ENCODE measurements at places on chromosomes 13 and 19.

- no peak for DNase-seq
These were observed 99.2 kb downstream of the GADD45B start for GRCh38 chr19:2574971-2575630.

- no peak for DNase-seq
These were observed 333.1 kb downstream of the GPC6 start for GRCh38 chr13:93559718-93560117.

- no peak for DNase-seq
These were observed 3.3 kb downstream of the ICAM5 start for GRCh38 chr19:10292789-10293636.

GRCh38 chr19:49973987-49974386 is 13.0 kb upstream of the SIGLEC11 start:
- no peak for DNase-seq

- no peak for DNase-seq
These were observed 338.3 kb downstream of the POU4F1 start for GRCh38 chr13:78265098-78265497.

DNA sequence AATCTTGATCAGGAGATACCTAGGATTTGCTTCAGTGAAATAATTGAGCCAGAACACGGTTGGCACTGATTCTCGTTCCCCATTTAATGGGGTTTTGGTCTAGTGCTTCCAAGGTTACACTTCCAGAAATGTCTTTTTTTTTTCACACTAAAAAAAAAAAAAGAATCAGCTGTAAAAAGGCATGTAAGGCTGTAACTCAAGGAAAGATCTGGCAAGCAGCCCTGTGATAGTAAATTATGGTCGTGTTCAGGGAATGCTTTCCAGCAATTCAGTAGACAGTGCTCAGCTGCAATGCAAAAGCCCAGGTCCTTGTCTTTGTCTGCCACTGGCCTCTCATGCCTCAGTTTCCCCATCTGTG is 27.2 kb upstream of the NDUFS7 start:
- DNase-seq: no peak

DNA sequence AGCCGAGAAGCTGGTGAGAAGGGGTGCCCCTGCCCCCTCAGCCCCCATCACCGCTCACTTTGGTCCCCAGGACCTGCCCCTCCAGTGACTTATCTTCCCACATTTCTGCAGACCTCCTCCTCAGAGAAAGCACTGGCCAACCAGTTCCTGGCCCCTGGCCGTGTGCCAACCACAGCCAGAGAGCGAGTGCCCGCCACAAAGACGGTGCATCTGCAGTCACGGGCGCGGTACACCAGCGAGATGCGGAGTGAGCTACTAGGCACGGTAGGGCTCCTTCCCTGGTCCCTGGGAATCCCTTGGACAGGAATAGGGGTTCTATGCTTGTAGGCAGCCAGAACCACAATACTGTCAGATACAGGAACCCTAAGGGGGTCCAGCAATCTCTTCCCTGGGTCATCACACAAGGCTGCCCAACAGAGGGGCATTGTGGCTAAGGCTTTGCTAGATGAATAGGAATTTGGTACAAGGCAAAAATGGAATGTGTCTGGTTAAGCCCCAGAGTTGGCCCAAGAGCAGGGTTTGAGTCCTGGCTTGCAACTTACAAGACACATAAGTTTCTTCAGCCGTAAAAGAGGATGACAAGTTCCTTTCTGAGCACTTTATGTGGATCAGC is 1.0 kb downstream of the USE1 start:
- no peak for DNase-seq

GRCh38 chr13:29577136-29578051 is 18.1 kb downstream of the SLC7A1 start:
- DNase-seq: peak; percentile 88

DNA sequence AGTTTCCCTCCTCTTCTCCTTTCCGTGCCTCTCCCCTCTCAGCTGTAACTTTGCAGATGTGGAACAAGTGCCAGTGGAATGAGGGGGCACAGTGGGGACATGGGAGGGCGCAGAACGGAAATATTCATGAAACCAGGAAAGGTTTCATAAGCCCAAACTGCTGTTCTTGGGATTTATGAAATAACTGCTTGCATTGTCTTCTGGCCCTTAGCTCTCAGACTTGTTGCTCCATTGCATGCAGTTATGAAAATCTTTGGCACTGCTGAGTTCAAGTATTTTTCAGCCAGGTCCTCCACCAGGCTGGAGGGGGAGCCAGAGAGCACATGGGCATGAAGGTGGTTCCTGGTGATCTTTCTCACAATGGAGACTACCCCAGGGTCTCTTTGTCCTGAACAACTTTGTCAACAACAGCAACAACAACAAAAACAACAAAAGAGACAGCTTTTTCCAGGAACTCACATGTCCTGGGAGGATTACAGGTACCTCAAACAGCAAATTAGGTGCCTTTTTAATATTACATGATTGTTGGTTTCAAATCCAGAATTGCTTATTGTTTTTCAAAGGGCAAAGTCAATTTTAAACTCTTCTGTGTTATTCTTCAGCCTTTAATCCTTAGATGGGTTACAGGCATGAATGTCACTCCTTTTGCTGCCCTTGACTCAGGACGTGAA is 1.5 kb downstream of the RGCC start:
- no peak for DNase-seq

DNA sequence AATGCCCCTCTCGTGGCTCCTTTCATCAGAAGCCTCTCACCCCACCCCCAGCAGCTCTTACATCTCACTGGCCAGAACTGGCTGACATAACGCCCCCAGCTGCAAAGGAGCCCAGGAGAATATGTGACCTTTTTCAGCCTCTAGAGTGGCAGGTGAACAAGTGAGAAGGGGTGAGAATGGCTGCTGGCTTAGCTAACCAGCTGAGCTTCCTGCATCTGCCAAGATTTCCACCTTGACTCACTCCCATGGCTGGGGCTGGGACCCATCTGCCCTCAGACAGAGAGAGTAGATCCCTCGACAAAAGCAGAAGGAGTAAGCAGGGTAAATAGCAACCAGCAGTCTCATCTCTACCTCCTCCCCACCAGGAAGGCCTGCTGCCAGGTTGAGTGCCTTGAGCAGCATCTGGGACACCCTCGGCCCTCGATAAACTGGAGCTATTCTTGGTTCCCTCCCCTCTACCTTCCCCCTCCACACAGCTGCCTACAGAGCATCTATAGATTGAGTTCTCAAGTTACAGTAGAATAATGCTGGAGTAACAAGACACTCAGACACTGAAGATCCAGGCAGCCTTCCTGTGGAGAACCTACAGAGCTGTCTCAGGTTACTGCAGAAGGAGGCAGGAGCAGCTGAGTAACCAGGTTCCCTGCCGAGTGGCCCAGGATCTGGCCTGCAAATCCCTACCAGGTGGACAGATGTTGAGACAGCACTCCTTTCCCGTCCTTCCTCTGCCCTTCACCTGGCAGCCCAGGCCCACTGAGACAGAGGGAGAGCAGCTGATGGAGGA is 15.5 kb downstream of the KASH5 start:
- peak; percentile 32 for DNase-seq

GRCh38 chr13:53079691-53080090 is 51.1 kb downstream of the OLFM4 start:
- no peak for DNase-seq

DNA sequence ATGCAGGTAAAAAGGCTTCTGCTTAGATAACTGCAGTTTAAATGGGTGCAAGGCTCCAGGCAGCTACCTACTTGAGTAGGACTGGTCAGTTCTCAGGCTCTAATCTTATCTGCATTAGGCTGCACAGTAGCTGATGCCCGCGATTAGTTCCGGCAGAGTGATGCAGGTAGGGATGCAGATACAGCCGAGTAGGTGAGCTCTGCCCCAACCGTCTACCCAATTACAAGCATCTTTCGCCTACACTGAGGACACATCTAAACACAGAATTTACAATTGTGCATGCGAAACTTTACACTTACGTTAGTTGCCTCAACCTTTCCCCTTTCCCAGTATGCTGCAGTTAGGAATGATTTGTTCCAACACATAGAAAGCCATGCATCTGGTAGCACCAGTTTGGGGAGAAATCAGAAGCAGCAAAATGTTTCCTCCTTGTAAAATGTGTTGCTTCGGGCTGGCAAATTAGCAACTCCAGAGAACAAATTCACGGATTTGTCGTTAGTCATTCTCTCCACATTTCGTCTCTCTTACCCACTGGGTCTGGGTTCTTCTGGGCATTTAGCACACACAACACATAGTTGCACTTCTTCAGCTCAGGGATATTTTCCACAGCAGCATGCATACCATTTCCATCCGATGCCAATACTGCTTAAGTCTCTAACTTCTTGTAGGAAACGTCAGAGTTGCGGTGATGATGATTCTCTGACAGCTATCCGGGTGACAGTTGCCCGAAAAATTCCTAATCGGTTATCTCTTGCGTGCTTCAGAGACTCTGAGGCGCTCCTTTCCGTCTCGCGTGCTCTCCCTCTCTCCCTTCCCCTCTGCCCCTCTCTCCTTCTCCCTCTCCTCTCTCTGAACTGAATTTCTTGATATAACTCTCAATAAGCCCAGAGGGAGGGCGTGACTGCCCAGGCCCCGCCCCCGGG is at the start of gene PCDH9:
TSS of gene PCDH9 (minus strand) at position 856 of the 923 bp plus-strand sequence. CDS start 1,896 bp downstream, outside the sequence.
- DNase-seq: peak; percentile 86

- DNase-seq: peak; percentile 35
These were observed 753.6 kb downstream of the LIG4 start for GRCh38 chr13:107461751-107462150.

All from G401 (cell line).